ENCODE measurements at places on chromosomes 11 and 22.

- DNase-seq: no peak
These were observed 752.5 kb downstream of the BRD1 start for GRCh38 chr22:49075150-49075549.

DNA sequence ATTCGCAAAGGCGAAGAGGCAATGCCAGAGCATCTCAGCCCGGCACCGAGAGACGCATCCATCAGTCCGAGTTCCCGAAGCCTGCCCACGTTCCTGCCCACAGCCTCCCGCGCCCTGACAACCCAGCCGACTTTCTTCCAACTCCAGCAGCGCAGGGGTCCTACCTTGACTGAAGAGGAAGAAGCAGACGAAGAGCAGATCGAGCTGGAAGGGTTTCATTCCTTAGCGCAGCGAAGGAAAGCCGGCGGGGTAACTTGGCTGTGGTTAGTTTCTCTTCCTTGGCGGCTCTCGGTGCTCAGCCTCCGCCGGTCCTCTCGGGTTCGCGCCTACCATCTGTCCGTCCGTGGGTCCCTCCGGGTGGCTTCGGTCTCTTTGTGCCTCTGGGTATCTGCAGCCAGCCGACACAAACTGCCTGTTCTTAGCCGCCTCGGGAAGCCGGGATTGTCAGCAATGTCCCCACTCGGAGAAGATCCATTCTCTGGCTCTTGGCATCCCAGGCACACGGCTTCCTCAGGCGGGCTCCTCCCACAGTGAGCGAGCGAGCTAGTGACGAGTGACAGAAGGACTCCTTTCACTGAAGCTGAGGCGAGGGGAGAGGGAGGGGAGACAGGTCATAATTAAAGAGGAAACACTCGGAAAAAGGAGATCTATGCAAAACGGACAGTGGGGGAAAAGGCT is at the start of gene KIRREL3:
TSS of gene KIRREL3 (minus strand) at position 480 of the 678 bp plus-strand sequence.
- no peak for DNase-seq

DNA sequence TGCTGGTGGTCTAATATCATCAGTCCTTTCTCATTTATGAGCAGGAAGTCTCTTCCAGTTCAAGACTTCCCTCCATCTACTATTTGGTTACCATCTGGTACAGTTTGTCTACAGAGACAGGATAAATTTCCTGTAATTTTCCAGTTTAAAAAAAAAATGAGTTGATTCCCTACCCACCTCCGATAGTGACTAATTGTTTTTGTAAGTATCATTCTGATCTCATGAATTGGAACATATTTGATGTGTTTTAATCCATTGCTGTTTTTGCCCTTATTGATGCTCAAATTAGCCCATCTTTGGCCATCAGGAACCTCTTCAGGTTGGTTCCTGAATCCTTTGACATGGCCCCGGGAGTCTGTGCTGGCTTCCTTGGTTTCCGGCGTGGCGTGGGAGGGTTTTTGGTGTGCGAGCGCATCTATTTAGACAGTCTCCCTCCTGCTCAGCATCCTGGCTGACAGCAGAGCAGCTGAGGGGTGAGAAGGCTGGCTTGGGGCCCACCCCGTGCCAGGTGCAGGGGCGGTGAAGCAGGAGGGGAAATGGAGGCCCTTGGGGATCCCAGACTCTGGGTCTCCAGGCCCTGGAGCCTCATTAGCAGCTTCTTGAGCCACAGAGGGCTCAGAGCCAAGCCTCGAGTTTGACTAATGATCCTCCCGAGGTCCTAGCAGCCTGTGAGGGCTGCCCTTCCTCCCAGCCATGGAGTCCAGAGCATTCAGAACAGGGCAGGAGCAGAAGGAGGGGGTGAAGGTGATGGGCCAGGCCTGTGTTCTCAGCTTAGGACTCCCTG is 6.8 kb downstream of the OMP start:
- DNase-seq: no peak

GRCh38 chr11:12771875-12772274 is 97.7 kb downstream of the TEAD1 start:
- DNase-seq: peak; percentile 3

GRCh38 chr11:2847561-2847960 is 38.0 kb downstream of the CDKN1C start:
- DNase-seq: no peak
